ENCODE measurements at places on chromosomes 2 and 18.

DNA sequence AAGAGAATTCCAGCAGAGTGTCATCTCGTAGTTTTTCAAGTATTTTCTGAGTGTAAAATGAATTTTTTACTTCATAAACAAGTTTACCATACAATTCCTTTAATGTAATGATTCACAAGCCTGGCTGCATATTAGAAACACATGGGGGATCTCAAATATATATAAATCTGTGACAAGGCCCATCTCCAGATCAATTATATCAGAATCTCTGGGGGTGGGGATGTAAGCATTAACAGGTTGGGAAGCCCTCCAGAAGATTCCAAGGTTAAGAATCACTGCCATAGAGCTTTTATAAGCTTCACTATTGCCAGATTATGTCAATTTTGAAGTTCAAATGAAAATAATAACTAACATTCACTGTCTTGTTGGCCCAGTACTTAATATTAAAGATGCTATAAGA, 111.2 kb downstream of the BAZ2B start:
- DNase-seq, result no peak

- DNase-seq, result no peak
Observed at GRCh38 chr2:120077896-120078295, 65.0 kb downstream of the EPB41L5 start.

GRCh38 chr2:127217470-127218325, 2.4 kb downstream of the CYP27C1 start:
- no peak for DNase-seq

DNA sequence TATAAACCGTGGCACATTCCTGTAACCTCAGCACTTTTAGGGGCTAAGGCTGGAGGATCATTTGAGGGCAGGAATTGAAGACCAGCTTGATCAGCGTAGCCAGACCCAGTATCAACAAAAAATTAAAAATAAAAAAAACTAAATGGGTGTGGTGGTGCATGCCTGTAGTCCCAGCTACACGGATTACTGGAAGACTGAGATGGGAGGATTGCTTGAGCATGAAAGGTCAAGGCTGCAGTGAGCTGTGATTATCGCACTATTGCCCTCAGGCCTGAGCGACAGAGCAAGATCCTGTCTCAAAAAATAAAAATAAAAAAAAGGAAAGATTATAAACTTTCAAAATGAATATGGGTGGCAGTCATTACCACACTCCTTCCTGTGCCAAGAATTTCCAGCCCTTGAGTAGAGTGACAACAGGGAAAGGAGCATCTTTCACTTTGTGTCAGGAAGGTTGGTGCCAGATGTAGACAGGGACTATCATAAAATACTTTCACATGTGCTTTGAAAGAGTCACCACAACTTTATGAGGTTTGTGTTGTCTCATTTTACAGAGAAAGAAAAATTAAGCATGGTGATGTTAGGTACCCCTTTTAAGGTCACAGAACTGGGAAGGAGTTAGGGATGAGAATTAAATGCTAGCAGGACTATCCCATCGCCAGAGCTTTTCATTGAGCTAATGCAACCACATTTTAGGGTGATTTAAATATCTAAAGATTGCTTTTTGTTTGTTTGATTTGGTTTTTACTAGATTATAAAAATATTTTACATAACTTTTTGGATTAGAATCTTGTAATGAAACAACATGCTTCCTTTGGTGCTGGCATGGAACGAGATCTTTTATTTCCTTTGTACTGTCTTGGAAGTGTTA, 1617.4 kb upstream of the ACVR2A start:
- no peak for DNase-seq

DNA sequence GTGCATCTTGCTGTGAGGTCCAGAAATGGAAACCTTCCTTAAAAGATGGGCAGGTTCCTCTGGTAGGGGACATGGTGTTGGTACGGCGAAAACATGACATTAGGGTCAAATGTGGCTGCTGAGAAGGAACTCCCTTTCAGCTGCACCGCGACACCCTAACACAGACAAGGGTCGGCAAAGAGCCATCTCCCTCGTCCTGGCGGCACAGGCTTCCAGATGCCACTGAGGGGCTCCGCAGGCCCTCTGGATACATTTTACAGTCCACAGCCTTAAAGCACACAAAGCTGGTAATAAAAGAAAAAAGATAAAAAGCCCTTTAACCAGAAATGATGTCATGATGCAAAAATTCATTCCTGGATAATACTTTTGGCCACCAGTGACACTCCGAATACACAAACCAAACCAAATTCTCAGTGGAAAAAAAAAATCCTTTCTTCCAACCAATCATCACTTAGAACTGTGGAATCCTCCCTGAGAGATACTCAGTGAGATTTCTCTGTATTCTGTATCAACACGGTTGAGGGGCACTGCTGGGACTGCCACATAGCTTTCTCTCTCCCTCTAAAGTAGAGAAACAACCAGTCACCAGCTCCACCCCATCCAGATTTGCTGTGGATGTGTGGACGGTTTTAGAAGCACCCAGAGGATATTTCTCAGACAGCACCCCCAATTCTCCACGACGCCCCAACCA, 174.8 kb downstream of the HDAC4 start:
- DNase-seq, result no peak

- DNase-seq, result no peak
Observed at GRCh38 chr2:120176526-120176925, 46.7 kb downstream of the TMEM185B start.

DNA sequence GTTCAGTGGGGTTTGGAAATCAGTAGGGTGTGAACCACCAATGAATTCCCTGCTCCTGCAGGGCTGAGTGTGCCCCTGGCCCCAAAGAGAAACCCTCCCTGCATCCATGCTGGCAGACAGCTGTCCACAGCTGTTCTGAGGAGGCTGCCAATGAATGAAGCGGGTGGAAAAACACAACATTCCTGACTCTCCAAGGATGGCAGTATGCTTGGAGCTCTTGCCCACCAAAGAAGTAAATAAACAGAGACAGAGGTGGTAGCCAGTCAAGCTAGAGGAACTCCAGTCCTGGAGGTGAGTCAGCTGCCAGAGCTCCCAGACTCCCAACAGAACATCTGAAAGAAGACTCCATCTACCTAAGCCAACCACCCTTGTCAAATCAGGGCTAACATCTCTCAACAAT, 6.2 kb downstream of the ZBTB7C start:
- DNase-seq, result no peak

GRCh38 chr2:239238839-239239606, 161.8 kb downstream of the HDAC4 start:
- no peak for DNase-seq

DNA sequence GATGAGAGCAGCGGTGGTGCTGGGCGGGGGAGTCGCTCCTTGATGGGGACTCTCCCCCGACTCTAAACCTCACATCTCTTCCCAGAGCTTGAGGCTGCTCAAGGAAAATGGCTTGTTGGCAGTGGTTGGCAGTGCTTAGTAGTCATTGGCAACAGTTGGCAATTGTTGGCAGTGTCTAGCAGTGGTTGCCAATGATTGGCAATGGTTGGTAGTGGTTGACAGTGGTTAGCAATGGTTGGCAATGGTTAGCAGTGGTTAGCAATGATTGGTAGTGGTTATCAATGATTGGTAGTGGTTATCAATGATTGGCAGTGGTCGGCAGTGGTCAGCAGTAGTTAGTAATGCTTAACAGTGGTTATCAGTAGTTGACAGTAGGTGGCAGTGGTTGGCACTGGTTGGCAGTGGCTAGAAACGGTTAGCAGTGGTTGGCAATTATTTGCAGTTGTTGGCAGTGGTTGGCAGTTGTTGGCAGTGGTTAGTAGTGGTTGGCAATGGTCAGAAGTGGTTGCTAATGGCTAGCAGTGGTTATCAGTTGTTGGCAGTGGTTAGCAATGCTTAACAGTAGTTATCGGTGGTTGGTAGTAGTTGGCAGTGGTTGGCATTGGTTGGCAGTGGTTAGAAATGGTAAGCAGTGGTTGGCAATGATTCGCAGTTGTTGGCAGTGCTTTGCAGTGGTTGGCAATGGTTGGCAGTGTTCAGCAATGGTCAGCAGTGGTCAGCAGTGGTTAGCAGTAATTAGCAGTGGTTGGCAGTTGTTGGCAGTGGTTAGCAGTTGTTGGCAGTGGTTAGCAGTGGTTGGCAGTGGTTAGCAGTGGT, 85.4 kb upstream of the OTOS start:
- DNase-seq, result peak; percentile 18

GRCh38 chr2:42182654-42183308, 13.6 kb downstream of the EML4 start:
- no peak for DNase-seq

- no peak for DNase-seq
Observed at GRCh38 chr2:46771309-46771708, 144.3 kb downstream of the MCFD2 start.

DNA sequence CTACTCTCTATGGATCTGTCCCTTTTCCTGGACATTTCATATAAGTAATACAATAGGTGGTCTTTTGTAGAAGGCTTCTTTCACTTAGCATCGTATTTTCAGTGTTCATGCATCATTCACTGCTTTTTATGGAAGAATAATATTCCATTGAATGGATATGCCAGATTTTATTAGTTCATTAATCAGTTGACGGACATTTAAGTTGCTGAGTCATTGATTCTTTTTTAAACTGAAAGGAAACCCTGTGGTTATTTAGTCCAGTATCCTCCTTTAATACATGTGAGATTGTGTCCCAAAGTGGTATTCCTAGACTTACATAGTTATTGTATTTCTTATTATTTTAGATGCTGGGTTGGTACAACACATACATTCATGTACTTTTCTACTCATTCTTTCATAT, 162.1 kb upstream of the UNC80 start:
- DNase-seq, result no peak

DNA sequence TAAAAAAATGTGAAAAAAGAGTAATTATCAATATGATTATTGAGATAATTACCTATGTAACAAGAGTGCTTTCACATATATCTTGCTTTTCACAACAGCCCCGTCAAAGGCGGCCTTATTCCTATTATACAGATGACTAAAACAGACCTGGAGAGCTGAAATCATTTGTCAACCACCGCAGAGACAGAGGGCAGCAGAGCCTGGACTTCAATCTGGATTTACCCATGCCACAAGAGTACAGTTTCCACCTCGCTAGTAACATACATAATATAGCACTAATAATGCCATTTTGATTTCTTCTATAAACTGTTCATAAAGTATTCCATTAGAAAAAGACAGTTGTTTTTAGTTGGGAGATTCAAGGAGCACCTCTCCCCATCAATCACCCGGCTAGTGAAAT, 121.8 kb downstream of the EPB41L3 start:
- no peak for DNase-seq

DNA sequence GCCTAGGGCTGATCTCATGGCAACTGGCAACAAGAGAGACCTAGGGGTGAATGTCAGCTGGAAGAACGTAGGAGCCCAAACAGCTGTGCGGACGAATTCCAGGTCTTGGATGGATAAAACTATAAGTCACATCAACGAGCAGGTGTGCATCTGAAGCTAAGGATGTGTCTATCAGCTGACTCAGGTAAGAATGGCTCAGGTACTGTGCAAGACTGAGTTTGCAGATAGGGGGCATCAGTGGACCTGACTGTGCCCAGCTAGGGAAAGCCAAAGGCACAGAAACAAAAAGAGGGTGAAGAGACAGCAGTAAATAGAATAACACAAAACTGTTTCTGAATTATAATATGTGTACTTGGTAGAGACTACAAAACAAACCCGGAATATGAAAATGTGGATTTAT, 357.3 kb downstream of the ZEB2 start:
- DNase-seq, result peak; percentile 32

DNA sequence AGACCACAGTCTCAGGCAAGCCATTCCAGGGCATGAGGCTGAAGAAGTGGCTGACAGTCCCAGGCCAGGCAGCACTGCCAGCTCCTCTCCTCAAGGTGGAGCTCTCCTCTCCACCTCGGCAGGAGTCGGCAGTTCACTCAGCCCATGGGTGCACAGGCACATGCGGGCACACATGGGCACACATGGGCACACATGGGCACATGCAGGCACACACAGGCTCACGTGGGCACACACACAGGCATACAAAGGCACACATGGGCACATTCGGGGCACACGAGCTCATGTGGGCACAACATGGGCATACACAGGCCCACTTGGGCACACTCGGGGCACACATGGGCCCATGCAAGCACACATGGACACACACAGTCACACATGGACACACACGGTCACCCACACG, 65.3 kb upstream of the TAF1B start:
- no peak for DNase-seq

DNA sequence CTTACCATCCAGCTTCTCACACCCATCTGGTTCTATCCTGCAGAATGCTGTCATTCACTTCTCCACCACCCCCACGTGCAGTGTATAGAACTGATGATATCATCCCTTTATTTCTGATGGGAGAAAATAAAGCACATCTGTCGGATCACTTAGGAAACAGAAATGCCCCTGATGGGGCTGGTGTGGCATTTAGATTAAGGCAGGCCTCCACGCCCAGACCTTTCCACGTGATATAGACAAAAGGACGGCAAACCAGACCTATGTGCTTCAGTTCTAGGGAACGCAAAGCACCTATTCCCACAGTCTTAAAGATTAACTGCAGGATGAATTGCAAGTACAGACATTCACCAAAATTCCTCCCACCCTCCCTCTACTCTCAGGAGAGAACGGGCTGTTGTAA, 27.6 kb upstream of the CABLES1 start:
- no peak for DNase-seq

GRCh38 chr2:12074126-12074844, 327.9 kb downstream of the LPIN1 start:
- no peak for DNase-seq

GRCh38 chr2:197035002-197035401, 108.5 kb upstream of the PGAP1 start:
- DNase-seq, result no peak

GRCh38 chr18:44599412-44599811, 81.3 kb upstream of the SETBP1 start:
- no peak for DNase-seq

DNA sequence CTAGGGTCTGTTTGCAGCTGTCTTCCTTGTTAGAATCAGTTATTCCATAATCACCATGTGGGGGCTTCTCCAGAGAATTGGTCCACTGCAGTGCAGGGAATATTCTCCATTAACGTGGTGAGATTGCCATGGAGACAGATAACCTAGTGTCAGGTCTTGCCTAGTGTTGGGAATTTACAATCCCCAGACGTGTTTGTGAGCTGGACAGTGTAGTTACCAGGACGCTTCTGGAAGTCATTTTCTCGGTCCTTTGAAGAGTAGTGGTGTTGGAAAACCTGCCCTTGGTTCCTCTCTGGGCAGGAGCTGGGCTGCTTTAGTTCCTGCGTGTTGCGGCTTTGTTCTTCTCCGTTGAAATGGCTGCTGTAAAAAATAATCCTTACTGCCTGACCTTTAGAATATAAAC, 68.8 kb upstream of the LYPD6B start:
- DNase-seq, result no peak

DNA sequence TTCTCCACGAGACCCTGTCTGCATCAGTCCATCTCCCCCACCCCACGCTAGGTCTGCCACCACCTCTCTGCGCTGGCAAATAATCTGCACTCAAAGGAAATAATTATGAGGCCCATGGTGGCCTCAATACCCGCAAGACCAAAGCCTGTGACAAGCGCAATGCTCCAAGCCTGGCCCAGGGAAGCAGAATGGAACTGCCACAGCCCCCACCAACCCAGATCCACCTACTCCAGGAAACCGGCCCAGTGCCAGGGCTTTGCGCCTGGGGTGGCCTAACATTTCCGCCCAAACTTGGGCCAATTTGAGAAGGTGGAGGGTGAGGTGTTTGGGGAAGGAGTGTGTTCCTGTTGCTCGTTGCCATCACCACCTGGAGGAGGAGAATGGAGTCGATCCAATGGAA, 26.0 kb upstream of the ATOH8 start:
- no peak for DNase-seq

All from activated CD4-positive, CD25-positive, alpha-beta regulatory T cell treated with anti-CD3 and anti-CD28 coated beads, Interleukin-2, amount 50 U/mL, for 72 hours (primary cell).